CD4-positive, alpha-beta memory T cell (primary cell): ENCODE measurements at places on chromosomes 1 and 21. TPM values are rescaled to one million over a fixed set of nuclear protein-coding genes. Genes with fewer than 3 reads are reported as not detected.
A peak's percentile ranks its signal among the peaks of the same experiment; 100 is the strongest.

GRCh38 chr1:167697667-167698141, 24.1 kb upstream of the MPZL1 start:
- H3K27me3 ChIP-seq = no peaks in the 10 kb centered on the region
- H3K4me1 ChIP-seq = no peaks in the 10 kb centered on the region
- no peak overlapping the region for H3K4me3 ChIP-seq
- no peak overlapping the region for H3K27ac ChIP-seq
- H3K36me3 ChIP-seq = peaks cover 88% of the 10 kb centered on the region

DNA sequence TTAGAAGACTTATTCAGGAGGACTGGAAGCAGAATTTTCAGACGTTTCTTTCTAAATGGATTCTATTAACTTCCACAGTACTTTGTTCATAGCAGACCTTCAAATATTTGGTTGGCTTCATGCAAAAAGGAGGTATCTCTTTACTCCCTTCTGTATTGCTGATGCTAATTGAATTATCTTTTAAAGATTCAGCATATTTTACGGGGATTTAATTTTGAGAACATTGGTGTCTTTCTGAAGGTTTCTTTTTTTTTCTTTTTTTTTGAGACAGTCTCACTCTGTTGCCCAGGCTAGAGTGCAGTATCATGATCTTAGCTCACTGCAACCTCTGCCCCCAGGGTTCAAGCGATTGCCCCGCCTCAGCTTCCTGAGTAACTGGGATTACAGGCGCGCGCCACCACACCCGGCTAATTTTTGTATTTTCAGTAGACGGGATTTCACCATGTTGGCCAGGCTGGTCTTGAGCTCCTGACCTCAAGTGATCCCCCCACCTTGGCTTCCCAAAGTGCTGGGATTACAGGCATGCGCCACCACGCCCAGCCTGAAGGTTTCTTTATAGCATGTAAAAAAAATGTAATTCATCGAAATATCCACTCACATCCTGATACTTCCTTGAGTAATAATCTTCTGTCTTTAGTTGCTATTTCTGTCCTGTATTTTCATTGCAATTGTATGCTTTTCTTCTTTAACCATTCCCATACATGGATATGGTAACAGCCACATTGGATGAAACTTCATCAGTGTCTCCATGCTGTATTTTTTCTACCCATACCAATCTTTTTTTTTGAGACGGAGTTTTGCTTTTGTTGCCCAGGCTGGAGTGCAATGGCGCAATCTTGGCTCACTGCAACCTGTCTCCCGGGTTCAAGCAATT, 14.5 kb downstream of the CNST start:
- H3K36me3 ChIP-seq = peaks cover 15% of the 10 kb centered on the region
- DNase-seq = no peak
- no peaks in the 10 kb centered on the region for H3K27me3 ChIP-seq

The KCNN3 gene
- not detected for polyA plus RNA-seq

The ITLN2 gene
- polyA plus RNA-seq = not detected

DNA sequence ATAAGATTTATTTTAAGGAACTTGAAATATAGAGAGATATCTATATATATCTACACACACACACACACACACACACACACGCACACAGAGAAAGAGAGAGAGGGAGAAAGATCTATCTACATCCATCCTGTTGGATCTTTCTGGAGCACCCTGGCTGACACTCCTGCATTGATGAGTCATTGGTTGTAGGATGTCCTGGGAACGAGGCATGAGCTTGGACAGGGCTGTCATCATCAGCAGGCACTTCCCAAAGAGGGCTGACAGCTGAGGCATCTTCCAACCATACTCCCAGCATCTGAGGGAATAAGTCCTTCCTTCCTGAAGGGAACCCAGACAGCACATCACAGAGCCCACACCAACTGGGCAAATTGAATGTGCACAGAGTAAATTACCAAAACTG, 99.1 kb upstream of the ERG start:
- H3K27me3 ChIP-seq = no peaks in the 10 kb centered on the region
- no peak for DNase-seq
- no peaks in the 10 kb centered on the region for H3K4me1 ChIP-seq
- no peak overlapping the region for H3K27ac ChIP-seq
- no peaks in the 10 kb centered on the region for H3K36me3 ChIP-seq

DNA sequence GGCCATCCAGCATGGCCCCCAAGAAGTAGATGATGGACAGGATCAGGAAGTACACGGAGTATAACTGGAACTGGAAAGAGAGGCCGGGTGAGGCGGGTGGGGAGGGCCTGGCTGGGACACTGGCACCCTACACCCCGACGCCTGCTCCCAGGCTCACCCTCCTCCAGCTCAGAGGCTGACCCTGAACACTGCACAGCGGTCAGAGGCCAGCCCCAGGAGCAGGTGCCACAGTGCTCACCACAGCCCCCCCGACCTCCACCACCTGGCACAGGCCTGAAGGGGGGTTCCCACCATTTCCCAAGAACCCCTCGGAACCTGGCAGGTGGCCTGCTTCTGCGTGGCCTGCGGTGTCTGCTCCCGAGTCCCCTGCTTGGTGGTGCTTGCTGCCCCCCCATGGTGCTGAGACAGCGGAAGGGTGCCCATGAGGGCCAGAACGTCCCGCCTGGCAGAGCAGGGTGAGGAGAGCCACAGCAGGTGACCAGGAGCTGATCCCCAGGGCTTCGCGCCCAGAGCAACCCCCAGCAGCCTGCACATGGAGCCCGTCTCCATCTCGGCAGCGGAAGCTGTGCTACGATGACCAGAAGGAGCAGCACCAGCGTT, 26.1 kb downstream of the SLC19A1 start:
- no peak for DNase-seq
- no peaks in the 10 kb centered on the region for H3K36me3 ChIP-seq
- H3K27ac ChIP-seq = no peak overlapping the region
- no peaks in the 10 kb centered on the region for H3K4me1 ChIP-seq
- H3K27me3 ChIP-seq = no peaks in the 10 kb centered on the region

DNA sequence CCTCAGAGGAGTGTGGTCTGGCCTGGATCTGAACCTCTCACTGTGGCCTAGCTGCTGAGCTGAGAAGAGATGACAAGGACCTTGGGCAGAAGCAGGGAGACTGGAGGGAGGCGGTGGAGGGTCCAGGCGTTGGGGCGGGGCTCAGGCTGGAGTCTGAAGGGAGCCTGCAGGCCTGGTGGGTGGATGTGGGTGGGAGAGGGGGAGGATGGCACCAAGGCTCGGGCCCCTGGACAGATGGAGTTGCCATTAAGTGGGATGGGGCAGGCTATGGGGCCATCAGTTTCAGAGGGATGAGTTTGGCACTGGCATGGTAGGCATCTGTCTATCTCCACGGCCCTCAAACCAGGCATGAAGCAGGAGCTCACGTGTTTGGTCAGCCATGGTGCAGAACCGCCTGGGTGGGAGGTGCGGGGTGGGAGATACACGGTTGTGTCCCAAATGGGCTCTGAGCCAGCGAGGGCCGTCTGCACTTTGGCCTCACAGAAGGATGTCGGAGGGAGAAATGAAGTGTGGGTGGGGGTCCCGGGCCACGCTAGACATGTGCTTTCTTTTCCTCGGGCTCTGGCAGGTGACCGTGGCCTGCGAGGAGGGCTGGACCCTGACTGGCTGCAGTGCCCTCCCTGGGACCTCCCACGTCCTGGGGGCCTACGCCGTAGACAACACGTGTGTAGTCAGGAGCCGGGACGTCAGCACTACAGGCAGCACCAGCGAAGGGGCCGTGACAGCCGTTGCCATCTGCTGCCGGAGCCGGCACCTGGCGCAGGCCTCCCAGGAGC, 23.6 kb downstream of the PCSK9 start:
- no peak for DNase-seq
- peaks cover 12% of the 10 kb centered on the region for H3K36me3 ChIP-seq
- no peaks in the 10 kb centered on the region for H3K4me1 ChIP-seq

GRCh38 chr21:35861661-35862060, 198.7 kb downstream of the SETD4 start:
- no peaks in the 10 kb centered on the region for H3K4me1 ChIP-seq
- H3K27me3 ChIP-seq = no peaks in the 10 kb centered on the region
- H3K36me3 ChIP-seq = no peaks in the 10 kb centered on the region
- H3K27ac ChIP-seq = no peak overlapping the region

- peaks cover 21% of the 10 kb centered on the region for H3K27me3 ChIP-seq
- H3K27ac ChIP-seq = no peak overlapping the region
- no peaks in the 10 kb centered on the region for H3K36me3 ChIP-seq
- DNase-seq = no peak
Measured at GRCh38 chr1:20367116-20367585, 76.5 kb downstream of the VWA5B1 start.

GRCh38 chr1:77467021-77467595, 185.3 kb downstream of the AK5 start:
- H3K27me3 ChIP-seq = no peaks in the 10 kb centered on the region
- DNase-seq = no peak
- H3K36me3 ChIP-seq = no peaks in the 10 kb centered on the region
- H3K4me3 ChIP-seq = no peak overlapping the region
- no peak overlapping the region for H3K27ac ChIP-seq

DNA sequence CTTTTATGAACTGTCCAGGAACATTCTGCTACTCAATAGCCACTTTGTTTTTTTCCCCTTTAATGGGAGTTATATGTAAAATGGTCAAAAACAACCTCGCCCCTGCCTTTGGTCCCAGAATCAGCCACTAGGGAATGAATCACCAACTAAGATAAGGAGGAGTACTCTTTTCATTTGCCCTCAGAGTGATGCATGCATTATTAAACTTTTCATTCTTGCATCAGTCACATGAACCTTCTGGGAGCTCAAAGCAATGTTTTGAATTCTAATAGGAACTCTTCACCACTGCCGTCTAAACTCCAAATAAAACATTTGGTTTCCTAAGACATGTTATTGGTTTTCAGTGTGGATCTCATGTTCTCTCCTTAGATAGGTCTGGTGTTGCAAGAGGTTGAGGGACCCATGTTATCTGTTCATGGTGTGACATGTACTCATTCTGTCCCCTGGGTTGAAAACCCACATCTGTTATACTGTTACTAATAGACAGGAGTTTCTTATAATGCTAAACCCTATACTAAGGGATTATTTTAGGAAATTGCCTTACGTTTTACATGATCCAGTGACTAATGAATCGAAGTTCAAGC, 17.8 kb upstream of the HSD17B7 start:
- H3K27ac ChIP-seq = no peak overlapping the region
- no peaks in the 10 kb centered on the region for H3K27me3 ChIP-seq
- H3K4me3 ChIP-seq = no peak overlapping the region
- no peaks in the 10 kb centered on the region for H3K4me1 ChIP-seq
- no peaks in the 10 kb centered on the region for H3K36me3 ChIP-seq
- no peak for DNase-seq

The S100A14 gene
- not detected for polyA plus RNA-seq

DNA sequence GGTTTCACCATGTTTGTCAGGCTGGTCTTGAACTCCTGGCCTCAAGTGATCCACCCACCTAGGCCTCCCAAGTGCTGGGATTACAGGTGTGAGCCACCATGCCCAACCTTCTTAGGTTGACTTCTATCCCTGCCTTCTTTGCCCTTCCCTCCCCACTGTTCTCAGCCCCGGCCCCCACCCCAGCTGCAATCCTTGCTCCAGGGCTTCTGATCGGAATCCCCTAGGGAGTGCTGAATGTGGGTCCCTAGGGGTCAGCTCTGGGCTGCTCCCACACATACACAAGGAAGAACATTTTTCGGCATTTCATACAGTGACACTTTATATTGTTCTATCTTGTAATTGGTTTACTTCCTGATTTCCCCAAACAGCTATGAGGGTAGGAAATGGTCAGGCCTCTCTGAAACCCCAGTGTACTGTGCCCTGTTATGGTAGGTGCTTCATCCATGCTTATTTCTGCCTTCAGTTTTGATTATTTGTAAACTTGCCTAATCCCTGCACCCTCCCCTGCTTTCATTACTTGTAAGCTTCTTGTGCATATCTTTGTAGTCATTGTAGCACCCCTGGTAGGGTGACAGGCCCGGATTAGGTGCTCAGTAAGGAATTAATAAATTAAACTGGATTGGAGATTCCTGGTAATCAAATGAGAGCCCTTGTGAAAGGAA, 5.8 kb upstream of the SRP9 start:
- no peaks in the 10 kb centered on the region for H3K36me3 ChIP-seq
- H3K4me1 ChIP-seq = peaks cover 7% of the 10 kb centered on the region
- no peak for DNase-seq
- H3K27ac ChIP-seq = no peak overlapping the region

DNA sequence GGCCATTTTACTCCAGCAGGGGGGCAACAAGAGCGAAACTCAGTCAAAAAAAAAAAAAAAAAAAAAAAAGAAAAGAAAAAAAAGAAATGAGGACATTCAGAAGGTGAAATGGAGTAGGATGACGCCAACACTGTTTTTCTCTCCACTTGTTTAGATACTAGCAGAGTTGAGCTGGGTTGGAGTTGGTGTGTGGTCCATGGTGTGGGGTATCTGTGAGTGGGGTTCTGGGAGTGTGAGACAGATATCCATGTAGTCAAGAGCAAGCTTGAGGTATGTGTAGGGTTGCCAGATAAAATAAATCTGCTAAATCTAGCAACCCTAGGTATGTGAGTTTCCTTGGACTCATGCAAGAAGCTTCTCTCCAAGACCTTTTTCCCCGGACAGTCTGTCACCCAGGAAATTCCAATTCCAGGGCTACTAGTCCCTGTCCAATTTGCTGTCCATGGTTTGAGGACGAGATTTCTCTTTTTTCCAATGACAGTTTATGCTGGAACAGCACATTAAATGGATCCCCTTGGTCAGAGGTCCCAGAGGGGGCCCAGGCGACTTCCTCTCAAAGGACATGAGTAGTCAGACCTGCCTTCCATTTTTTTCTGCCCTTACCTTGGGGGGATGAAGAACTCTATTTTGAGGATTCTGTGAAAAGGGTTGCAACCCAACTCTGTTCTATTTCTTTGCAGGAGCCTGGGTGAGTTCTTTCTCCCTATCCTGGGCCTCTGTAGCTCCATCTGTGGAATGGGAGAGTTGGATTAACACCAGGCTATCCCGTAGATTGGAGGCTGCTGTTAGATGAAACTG, 2.1 kb upstream of the FOXD2 start:
- no peak overlapping the region for H3K27ac ChIP-seq
- peaks cover 31% of the 10 kb centered on the region for H3K4me1 ChIP-seq
- H3K27me3 ChIP-seq = peaks cover 6% of the 10 kb centered on the region
- H3K4me3 ChIP-seq = no peak overlapping the region

GRCh38 chr1:37926038-37926924, 20.6 kb downstream of the INPP5B start:
- no peak overlapping the region for H3K27ac ChIP-seq
- no peak overlapping the region for H3K4me3 ChIP-seq
- peak; percentile 11 for DNase-seq
- no peaks in the 10 kb centered on the region for H3K36me3 ChIP-seq

The KIF21B gene
- 10.4 TPM for polyA plus RNA-seq

GRCh38 chr1:96968983-96969382, 247.4 kb downstream of the PTBP2 start:
- no peaks in the 10 kb centered on the region for H3K27me3 ChIP-seq
- no peak overlapping the region for H3K27ac ChIP-seq
- no peak overlapping the region for H3K4me3 ChIP-seq
- no peak for DNase-seq
- no peaks in the 10 kb centered on the region for H3K36me3 ChIP-seq

The EXTL1 gene
- polyA plus RNA-seq = not detected

DNA sequence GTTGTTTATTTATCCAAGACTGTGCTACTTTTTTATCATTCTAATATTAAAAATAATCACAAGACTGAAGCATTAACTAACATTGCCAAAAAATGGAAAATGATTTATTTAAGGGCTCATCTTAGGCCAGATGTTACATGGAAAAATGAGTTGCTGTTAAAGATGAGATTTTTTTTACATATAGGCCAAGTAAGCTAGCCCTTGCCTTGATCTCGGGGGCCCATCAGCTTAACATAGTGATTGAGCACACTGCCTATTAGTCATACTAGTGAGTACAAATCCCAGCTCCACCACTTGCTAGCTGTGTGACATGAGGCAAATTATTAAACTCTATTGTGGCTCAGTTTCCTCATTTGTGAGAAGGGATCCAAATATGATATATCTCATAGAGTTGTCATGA, 275.9 kb upstream of the SNX7 start:
- H3K36me3 ChIP-seq = no peaks in the 10 kb centered on the region
- no peak overlapping the region for H3K4me3 ChIP-seq
- no peaks in the 10 kb centered on the region for H3K27me3 ChIP-seq
- H3K27ac ChIP-seq = no peak overlapping the region
